ENCODE measurements at places on chromosomes 11 and 22.

GRCh38 chr11:126601136-126601535 is 245.7 kb downstream of the ST3GAL4 start:
- no peak for DNase-seq

GRCh38 chr11:102799681-102800340 is 1.9 kb upstream of the MMP1 start:
- DNase-seq = peak; percentile 24

DNA sequence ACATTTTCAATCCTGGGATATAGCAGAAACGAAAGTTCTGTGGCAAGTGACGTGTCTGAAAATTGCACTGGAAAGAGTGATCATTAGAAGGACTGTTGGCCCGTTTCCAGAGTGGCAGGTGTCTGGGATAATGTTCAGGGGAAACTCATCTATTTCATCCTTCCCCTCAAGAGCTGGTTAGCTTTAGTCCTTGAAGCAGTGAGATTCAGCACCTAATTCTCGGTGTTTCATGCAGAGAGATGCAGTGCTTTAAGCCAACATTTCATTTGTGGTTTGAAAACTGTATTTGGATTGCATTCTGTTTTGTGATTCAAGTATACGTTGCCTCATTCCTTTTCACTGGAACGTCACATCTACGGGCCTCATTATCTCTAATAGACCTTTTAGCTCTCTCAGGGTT is 205.0 kb upstream of the RAG2 start:
- no peak for DNase-seq

DNA sequence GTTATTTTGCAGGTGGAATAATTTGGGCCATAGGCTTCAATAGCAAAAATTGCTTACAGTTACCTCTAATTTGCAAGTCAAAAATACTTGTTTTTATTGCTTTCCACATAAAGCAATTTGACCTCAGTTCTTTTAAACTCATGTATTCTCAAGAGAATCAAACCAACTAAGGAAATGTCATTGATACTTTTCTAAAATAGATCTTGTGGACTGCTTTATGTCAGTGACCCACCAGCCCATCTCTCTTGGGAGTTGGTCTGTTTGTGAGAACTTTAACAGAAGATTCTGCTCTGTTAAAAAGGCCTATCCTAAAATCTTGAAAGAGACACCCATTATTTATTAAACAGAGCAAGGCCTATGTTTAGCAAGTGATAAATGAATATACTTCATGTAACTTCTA is 75.2 kb downstream of the DDIAS start:
- DNase-seq = no peak

DNA sequence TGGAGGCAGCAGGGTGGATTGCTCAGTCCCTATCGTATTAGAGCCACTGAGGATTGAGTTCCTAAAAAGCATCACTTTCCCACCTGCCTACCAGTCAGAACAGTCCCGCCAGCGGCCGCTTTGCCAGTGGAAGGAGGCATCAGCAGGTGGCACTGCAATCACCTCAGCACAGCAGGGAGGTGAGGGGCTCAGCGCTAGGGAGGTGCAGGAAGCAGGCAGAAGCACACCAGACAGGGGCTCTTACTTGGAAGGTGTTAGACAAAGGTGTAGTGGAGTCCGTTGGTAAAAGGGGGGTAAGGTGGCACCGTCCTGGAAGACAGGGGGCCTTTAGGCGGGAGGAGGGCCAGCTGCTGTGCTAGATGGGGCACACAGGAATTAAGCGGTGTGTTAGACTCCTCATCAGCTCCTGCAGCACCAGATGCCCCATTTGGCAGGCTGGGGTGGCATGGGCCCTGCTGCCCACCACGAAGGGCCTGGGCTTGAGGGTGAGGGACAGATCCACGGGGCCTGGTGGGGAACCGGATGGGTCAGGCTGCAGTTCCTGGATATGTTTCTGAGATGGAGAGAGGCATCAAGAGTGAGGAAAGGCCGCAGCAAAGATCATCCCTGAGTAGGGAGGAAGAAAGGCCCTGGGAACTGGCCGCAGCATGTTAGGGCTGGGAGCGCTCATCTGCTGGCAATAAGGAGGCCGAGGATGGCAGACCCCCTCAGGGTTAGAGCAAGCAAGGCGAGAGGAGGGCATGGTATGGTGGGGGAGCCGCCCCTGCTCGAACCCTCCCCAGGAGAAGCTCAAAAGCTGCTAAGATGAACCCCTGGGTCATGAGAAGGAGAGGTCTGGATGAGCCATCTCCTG is 42.5 kb downstream of the C11orf58 start:
- DNase-seq = no peak

DNA sequence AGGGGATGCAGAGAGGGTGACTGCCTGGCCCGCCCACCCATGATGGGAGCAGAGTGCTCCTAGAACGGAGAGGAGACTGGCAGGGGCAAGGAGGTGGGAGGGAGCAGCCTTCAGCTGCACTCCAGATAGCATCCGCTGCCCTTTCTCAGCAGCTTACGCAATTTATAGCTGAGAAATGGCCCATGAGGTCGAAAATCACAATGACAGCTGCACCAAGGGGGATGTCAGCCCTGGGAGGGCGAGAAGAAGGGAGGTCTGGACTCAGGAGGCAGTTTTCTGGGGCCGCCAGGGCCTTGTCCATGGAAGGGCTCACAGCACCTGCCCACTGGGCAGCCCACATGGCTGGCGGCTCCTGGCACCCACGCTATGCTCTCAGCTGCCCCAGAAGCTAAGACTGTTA is 17.6 kb upstream of the MOB2 start:
- no peak for DNase-seq

- no peak for DNase-seq
These were observed 226.4 kb downstream of the FAM181B start for GRCh38 chr11:82507288-82507687.

GRCh38 chr11:98944461-98944860 is 76.3 kb upstream of the CNTN5 start:
- DNase-seq = no peak

GRCh38 chr11:128156486-128156885 is 430.9 kb downstream of the ETS1 start:
- DNase-seq = no peak

DNA sequence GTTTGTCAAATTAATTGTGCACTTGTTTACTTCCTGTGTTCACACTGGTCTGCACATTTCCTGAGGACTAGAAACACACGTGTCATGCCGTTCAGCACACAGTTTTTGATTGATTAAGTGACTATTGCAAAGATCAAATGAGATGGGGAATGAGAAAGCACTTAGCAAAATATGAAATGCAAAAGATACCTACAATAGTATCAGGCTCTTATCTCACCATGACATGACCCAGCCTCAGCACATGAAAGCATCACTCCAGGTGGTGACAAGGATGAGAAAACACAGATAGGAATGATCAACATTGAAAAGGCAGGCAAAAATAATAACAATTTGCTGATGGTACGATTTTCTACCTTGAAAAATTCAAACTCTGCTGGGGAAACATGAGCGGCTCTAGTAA is 42.1 kb upstream of the TP53I11 start:
- no peak for DNase-seq

GRCh38 chr11:2769409-2770095 is 69.8 kb upstream of the KCNQ1OT1 start:
- no peak for DNase-seq

GRCh38 chr22:48205790-48206189 is 1443.3 kb downstream of the TBC1D22A start:
- no peak for DNase-seq

GRCh38 chr11:14144934-14145333 is 182.4 kb downstream of the SPON1 start:
- no peak for DNase-seq

- DNase-seq = no peak
These were observed 26.2 kb downstream of the ELF5 start for GRCh38 chr11:34487430-34487829.

- no peak for DNase-seq
These were observed 5.3 kb downstream of the ALDH3B1 start for GRCh38 chr11:68015467-68015866.

DNA sequence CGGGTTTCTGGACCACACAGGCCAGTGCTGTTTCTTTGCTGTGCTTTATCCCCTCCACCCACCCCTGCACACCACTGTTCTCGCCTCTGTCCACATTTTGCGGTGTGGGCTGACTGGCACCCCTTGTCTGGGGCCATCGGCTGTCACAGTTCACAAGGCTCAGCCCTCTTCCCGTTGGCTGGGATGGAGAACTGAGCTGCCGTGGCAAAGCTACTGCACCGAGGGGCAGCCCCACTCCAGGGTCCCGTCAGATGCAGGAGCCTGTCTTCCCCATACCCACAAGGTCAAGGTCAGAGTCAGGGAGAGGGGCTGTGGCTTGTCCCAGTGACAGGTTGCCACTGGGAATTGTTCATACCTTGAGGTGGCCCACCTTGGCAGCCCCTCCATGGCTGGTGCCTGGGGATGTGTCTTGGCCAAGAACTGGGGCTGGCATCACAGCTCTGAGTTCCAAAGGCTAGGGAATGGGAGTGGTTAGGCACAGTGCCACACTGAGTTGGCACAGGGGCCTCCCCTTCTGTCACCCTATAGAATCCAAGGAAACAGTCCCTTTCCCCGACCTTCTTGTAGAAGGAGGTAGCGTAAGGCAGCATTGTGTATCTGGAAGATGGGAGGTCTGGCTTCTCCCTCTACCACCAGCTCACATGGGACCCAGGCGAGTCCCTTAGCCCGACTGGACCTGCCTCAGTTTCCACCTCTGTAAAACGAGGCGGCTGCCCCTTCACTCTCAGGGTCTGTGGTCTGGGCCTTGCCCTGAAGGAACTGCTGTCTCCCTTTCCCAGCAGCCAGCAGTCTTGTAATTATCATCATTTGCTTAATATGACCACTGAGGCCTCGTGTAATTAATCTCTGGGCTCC is 3.4 kb downstream of the GRK2 start:
- no peak for DNase-seq

DNA sequence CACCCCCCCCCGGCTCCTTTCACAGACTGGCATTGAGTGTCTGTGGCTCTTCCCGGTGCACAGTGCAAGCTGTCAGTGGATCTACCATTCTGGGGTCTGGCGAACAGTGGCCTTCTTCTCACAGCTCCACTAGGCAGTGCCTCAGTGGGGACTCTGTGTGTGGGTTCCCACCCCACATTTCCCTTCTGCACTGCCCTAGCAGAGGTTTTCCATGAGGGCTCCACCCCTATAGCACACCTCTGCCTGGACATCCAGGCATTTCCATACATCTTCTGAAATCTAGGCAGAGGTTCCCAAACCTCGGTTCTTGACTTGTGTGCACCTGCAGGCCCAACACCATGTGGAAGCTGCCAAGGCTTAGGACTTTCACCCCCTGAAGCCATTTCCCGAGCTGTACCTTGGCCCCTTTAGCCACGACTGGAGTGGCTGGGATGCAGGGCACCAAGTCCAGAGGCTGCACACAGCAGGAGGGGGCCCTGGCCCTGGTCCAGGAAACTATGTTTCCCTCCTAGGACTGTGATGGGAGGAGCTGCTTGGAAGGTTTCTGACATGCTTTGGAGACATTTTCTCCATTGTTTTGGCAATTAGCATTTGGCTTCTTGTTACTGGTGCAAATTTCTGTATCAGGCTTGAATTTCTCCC is 26.0 kb downstream of the BCL2L13 start:
- DNase-seq = no peak

- DNase-seq = no peak
These were observed 219.1 kb upstream of the KIRREL3 start for GRCh38 chr11:127219704-127220103.

DNA sequence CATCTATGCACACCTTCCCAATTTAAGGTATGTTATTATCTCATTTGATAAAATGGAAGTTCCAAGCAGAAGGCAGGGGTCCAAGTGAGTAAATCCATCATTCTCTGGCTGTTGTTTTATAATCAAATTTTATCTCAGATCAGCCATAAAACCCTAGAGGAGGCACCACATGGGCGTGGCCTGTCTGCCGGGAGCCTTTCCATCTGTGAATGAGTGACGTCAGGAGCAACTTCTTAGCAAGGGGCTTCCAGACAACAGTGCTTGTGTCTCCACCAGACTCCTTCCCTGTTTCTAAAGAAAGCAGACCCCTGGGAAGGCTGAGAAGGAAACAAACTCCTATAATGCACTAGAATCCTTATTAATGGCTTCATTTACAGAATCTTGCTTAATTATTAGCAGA is 13.5 kb downstream of the SEZ6L start:
- DNase-seq = no peak

- no peak for DNase-seq
These were observed 423.7 kb upstream of the CADM1 start for GRCh38 chr11:115927823-115928329.

- no peak for DNase-seq
These were observed 471.2 kb downstream of the MIAT start for GRCh38 chr22:27128461-27129085.

GRCh38 chr11:68825571-68825970 is 16.1 kb downstream of the CPT1A start:
- no peak for DNase-seq

DNA sequence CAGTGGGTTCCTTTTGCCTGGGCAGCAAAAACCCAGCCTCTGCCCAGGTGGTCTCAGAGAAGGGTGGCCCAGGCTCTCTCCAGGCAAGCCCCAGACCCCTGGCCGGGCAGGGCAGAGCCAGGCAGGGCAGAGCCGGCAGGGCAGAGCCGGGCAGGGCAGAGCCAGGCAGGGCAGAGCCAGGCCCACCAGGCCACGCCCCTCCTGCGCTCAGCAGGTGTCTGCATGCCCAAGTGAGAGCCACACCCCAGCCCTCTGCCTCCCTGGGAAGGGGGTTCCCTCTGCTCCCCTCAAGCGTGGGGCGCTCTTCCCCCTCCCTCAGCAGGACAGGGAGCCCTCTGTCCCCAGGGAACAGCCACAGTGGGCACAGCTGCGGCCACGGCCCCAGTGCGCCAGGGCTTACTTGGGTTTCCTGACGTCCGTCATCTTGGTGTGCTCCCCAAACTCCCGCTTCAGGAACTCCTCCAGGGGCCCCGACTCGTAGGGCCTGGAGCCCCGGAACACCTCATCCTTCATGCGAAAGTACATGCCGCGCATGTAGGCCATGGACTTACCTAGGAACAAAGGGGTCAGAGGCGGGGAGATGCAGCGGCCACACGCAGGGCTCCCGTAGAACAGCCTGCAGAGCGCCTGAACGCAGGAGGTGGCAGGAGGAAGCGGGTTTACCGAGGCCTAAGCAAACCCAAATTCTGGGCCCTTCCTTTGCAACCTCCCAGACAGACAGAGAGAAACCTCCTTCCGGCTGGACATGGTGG is 10.1 kb upstream of the BAIAP2L2 start:
- no peak for DNase-seq

DNA sequence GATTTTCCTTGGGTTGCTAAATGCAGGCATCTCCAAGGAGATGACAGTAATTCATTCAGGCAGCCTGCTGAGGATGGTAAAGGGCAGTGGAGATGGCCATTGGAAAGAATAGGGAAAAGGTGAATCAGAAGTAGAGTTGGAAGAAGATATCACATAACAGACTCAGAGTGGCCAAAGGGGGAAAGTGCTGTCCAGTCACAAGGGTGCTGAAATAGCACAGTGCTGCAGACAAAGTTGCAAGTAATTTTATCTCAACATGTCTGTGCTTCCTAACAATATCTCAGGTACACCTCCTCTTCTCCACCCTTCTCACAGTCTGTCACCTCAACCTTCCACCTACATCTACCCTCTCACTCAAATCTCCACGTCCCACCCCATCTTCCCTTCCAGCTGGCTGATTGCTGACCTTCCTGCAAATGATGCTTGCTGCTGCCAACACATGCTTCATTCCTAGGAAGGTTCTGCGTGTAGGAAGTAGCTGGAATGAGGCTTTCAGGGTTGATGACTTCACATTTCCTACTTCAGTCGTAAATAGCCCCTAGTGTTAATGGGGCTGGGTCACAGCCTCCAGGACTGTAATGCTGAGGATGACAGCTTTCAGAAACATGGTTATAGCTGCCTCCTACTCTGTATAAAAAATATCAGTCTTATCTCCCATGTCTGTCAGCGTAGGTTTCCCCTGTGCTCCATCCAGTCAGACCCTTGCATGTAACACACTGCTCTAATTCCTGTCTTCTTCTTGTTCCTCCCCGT is 123.9 kb downstream of the CTNND1 start:
- DNase-seq = peak; percentile 6

GRCh38 chr11:132639403-132639802 is 892.9 kb downstream of the OPCML start:
- DNase-seq = no peak

Measured in fibroblast of skin of scalp (primary cell).